Thyroid gland (tissue), 4 donors: ENCODE measurements at places on chromosomes 11 and 22. TPM values are rescaled to one million over a fixed set of nuclear protein-coding genes. Genes with fewer than 3 reads are reported as not detected.

Gene PDGFD
- total RNA-seq, result 108 TPM

DNA sequence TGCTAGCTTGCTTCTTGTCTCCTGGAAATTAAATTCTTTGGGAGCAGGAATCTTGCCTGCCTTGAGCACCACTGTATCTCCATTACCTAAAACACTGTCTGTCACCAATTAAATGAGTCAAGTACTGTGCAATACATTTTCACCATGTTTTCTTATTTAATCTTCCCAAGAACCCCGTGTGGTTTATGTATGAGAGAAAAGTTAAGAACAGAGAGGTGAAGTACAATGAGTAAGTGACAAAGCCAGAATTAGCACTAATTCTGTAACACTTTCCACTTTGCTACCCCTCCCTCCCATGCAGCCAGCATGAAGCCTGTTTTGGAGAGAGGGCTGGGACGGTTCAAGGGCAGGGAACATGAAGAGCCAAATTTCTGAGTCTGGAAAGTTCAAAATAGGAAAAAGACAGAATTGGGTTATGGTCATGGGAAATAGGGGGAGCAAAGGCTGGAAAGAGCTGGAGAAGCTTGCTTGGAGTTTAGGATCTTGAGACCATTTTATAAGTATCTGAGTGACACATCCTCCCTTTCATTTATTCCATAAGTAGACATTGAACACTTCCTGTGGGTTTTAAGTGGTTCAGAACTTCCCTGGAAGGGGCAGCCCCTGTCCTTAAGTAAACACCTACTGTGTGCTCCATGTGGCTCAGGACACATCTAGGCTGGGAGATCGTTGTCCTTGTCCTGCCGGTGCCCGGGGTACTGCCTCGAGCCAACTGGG, 60.5 kb upstream of the CHST1 start:
- no peaks in the 10 kb centered on the region for H3K36me3 ChIP-seq
- no peak overlapping the region for H3K27ac ChIP-seq
- peaks cover 4% of the 10 kb centered on the region for H3K4me1 ChIP-seq
- no peak for DNase-seq
- H3K27me3 ChIP-seq, result no peaks in the 10 kb centered on the region

DNA sequence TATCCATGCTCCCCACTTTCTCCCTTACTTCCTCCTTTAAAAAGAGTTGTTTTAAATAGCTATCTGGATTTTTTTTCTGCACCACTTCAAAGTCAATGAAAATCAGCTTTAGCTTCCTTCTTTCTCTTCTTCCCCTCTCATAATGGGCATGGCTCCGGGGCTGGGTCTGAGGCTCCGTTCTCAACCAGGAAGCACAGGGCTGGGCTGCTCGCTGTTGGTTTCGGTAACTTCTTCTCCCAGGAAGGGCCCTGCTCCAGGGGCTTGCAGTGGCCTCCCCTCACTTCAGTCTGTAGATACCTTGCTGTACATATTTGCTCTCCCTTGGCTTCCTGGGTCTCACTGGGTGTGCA, 23.8 kb downstream of the MICAL2 start:
- H3K27me3 ChIP-seq, result no peaks in the 10 kb centered on the region
- DNase-seq, result no peak
- peaks cover 36% of the 10 kb centered on the region for H3K4me1 ChIP-seq
- H3K4me3 ChIP-seq, result no peak overlapping the region

DNA sequence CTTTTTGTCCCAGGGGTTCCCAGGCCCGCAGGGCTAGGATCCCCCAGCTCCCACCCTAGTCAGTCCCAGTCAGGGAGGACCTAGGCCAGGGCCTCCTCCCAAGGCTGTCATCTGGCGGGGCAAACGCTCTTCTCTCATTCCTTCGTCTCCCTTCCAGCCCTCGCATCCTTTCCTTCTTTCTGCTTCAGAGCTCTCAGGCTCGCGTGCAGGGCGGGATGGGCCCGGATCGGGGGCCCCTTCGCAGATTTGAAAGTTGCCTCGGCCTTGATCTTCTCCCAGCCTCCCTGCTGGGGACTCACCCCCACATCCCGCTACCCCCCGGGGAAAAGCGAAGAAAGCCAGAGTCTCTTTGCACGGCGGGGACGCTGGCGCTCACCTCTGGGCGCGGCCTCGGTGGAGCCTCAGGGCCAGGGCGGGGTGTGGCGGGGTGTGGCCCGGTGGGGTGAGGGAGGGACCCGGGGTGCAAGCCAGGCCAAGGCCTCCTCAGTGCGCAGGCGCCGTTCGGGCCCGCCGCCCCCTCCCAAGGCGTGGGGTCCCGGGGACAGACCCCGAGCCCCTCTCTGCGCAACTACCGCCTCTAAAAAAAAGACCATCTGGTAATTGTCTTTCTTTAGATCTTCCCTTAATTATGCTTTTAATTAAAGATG, 14.8 kb upstream of the PAX6 start:
- H3K27me3 ChIP-seq, result peaks cover 84% of the 10 kb centered on the region
- H3K4me3 ChIP-seq, result no peak overlapping the region
- no peak for DNase-seq

- no peaks in the 10 kb centered on the region for H3K27me3 ChIP-seq
- H3K36me3 ChIP-seq, result no peaks in the 10 kb centered on the region
- H3K4me1 ChIP-seq, result peaks cover 12% of the 10 kb centered on the region
- H3K4me3 ChIP-seq, result no peak overlapping the region
- no peak for DNase-seq
Observed at GRCh38 chr11:96168623-96169022, 174.4 kb downstream of the MAML2 start.
